ENCODE measurements at places on chromosomes 12 and 14.
A peak's percentile ranks its signal among the peaks of the same experiment; 100 is the strongest.

DNA sequence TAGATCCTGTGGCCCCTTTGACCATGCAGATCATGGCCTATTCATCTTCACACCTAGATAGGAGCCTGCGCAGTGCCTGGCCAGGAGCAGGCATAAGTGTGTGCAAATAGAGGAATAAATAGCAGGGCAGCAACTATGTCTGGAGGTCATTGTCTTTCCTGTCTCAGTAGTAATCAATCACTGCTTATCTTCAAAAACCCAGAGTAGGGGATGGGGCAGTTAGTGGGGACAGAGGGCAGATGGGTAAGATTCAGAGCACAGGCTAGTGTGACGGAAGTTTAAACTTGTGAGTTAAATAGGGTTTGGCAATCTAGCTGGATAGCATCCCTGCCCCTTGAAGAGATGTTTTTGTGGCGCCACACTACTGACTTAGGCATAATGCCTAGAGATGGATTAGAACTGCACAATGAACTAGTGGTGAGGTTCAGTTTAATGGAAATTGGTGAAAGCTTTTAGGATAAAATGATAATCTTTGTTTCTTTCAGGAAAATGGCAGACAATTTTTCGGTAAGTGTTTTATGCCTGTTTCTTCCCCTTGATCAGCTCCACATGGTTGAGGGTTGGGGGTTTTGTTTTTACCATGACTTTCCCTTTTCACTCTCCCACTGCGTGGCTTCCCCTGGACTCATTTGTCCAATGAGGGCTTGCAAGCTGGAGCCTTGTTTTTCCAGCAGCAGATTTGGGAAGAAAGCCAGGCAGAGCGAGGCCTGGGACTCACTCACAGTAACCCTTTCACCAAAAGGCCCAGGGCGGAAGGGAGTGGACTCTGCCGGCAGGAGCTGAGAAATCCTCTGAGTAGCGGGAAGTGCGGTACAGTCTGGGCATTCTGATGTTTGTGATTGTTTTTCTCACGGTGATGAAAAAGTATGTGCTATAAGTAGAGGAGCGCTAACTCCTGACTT is 8.1 kb downstream of the LGALS3 start:
- DNase-seq, result no peak

DNA sequence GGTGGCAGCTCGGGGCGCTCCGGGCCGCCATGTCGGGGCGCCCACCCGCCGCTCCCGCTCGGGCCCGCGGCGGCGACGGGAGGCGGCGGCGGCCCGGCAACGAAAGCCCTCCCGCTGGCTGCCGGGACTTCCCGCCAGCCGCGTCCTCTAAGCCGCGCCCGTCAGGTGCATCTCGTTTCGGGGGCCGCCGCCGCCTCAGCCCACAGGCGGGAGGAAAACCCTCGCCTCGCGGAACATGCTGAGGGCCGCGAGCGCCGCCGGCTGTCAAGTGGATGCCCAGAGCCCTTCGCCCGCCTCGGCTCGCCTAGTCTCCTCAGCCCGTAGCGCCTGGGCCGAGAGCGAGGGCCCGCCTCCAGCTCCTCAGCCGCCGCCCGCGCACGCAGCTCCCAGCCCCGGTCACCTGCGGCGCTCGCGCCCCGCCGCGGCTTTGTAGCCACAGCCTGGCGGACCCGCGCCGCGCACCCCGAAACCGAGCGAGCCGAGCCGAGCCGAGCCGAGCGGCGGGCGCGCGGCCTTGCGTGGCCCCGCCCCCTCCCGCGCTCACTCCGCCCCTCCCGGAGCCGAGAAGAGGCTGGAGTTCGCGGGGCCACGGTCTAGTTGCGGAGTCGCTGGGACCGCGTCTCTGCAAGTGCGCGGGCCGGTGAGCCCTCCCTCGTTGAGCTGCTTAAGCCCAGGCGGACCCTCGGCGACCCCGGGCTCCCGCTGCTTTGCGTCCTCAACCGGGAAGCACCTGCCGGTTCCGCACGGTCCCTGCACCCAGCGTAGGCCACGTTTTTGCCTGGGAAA is at the start of gene EML5:
Gene EML5 (minus strand): TSS at position 481 of the 786 bp plus-strand sequence. CDS start 450 bp downstream, at position 31.
- DNase-seq, result peak; percentile 88

DNA sequence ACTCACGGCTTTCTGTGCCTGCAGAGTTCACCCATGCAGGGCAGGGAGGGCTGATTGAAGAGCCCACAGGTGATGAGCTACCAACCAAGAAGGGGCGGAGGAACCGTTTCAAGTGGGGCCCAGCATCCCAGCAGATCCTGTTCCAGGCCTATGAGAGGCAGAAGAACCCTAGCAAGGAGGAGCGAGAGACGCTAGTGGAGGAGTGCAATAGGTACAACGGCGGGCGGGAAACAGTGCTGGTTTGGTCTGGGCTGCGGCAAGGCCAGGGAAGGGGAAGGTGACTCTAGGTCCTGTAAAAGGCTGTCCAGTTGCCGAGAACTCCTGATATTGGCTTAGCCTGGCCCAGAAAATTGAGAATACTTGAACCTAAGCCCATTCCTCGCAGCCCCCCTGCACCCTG is 15.2 kb downstream of the HNF1A start:
- DNase-seq, result no peak

- DNase-seq, result no peak
Observed at GRCh38 chr12:22029991-22030390, 16.0 kb upstream of the CMAS start.

- DNase-seq, result no peak
Observed at GRCh38 chr14:94581127-94581999, at the start of gene SERPINA5. SERPINA5 (plus strand) TSS chr14:94581426; CDS start chr14:94587363, 5,937 bp downstream.

DNA sequence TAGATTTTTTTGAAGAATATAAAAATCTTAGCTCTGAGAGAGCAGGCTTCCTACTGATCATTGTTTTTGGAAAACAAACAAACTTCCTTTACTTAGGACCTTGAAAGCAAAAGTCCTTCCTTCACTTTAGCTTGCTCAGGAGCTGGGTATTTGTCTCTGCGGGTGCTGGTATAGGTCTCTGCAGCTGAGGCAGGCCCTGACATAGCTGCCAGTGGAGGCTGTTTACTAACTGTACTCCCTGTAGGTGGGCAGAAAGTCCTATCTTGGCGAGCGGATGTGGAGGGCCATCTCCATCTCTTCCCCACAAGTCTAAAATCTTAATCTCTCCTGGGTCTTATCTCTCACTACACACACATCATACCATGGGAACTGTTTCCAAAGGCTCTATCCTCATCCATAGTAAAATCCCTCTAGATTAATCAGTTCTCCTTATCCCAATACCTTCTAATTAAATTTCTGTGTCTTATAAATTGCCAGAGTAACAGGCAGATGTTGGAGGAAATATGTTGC is 4.1 kb upstream of the MIA2 start:
- DNase-seq, result no peak

GRCh38 chr12:46267825-46268582 is 839 bp downstream of the SLC38A1 start:
- DNase-seq, result no peak

GRCh38 chr12:40688085-40688725 is 4.0 kb upstream of the CNTN1 start:
- DNase-seq, result no peak
